NCI-H1417 (cell line): ENCODE measurements at places on chromosomes 11 and 22.

DNA sequence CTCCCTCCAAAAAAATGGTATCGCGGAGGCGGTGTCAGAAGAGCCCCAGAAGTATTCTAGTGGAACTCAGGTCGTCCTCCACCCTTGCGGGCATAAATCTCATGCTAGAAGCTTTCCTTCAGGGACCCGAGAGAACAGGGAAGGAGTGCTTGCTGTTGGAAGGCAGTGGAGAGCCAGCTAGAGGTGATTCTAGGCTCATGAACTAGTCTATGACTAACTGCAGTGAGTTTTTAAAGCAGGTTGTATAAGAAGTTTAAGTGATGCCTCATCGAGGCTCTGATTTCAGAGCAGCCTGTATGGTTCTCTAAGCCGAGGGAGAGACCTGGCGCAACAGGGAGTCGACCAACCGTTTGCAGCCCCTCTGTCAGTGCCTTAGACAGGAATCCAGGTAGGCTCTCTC is 85.7 kb downstream of the TBC1D22A start:
- no peak for DNase-seq

- no peak for DNase-seq
These were observed 1.7 kb downstream of the ADAMTS15 start for GRCh38 chr11:130449996-130450769.

- no peak for DNase-seq
These were observed 834.0 kb downstream of the BRD1 start for GRCh38 chr22:48993655-48994054.

DNA sequence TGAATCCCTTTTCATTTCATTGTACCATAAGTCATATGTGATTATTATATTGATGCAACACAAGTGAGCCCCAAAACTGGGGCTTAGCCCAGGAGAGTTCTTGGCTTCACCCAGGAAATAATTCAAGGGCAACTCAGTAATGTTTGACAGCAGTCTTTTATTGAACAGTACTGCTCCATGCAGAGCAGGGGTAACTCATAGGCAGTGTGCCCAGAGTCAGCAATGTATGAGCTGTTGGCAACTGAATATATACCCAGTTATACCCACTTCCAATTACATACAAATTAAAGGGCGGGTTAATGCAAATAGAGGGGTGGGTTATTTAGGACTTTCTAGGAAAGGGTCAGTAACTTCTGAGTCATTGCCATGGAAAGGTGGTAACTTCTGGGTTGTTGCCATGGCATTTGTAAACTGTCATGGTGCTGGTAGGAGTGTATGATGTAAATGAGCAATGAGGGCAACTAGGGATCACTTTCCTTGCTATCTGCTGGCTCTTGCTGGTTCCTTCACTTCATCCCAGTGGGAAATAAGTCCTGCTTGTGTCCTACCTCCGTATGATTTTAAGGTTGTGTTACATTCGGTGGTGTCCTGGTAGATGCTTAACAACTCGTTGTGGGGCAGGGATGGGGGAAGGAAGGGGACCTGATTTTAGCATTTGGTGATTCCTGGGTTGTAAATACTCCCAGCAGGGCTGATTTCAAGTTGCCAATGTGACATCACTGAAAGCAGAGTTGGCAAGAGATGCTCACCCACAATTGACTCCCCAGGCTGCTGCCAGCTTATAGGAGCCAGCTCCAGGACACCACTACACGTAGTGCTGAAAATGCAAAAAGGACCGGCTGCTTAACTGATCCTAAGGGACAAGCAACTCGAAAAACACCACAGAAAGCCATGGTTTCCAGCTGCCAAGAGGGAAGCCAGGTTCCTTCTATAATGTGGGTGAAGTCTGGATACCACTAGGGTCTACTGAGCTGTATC is 70.1 kb downstream of the SYT9 start:
- no peak for DNase-seq

DNA sequence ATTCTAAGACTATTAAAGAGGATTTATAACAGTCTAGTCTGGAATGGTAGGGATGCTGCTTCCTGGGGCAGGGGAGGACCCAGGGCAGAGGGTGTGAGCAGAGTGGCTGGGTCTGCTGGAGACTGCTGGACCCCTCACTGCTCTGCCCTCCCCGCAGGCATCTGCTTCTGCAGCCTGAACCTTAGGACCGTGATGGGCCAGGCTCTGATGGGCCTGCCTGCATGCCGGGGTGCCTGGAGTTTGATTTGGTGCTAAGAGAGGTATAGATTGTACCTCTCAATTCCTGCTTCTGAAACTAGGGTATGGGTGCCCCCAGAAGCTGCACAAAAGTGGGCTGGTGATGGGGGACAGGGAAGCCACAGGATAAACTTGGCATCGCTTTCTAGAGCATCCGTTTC is 54.9 kb downstream of the CD82 start:
- no peak for DNase-seq

GRCh38 chr11:94501522-94501921 is 7.7 kb downstream of the ANKRD49 start:
- no peak for DNase-seq

GRCh38 chr11:12329169-12329568 is 48.2 kb upstream of the PARVA start:
- DNase-seq = no peak

- no peak for DNase-seq
These were observed 148.5 kb downstream of the GRIK4 start for GRCh38 chr11:120660024-120660565.

- DNase-seq = peak; percentile 56
These were observed 515 bp downstream of the BACE1 start for GRCh38 chr11:117315285-117316196.

DNA sequence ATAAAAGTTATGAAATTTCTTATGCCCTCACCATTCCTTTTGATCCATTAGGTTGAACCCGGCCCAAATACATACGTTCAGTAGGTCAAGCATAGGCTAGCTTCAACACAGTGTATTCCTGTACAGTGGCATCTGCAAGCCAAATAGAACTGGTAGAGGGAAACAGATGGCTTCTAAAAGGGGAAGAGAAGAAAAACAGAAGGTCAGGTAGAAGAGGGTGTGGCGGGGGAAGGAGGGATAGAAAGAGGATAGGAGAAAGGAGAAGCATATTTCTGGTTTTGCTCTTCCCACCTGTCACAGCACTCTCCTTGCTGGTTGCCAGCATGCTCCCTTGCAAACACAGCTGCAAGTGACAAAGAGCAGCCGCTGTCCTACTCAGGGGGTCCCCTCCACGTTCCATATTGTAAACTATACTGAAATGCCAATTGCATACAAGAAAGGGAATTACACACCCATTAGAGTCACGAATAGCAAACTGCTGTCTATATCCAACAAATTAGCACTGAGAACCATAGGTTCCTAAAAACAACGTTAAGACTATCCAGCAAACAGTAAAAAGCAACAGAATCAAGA is 71.8 kb downstream of the PHF21A start:
- DNase-seq = peak; percentile 12

GRCh38 chr22:35458547-35459422 is 58.8 kb downstream of the MCM5 start:
- DNase-seq = peak; percentile 95

DNA sequence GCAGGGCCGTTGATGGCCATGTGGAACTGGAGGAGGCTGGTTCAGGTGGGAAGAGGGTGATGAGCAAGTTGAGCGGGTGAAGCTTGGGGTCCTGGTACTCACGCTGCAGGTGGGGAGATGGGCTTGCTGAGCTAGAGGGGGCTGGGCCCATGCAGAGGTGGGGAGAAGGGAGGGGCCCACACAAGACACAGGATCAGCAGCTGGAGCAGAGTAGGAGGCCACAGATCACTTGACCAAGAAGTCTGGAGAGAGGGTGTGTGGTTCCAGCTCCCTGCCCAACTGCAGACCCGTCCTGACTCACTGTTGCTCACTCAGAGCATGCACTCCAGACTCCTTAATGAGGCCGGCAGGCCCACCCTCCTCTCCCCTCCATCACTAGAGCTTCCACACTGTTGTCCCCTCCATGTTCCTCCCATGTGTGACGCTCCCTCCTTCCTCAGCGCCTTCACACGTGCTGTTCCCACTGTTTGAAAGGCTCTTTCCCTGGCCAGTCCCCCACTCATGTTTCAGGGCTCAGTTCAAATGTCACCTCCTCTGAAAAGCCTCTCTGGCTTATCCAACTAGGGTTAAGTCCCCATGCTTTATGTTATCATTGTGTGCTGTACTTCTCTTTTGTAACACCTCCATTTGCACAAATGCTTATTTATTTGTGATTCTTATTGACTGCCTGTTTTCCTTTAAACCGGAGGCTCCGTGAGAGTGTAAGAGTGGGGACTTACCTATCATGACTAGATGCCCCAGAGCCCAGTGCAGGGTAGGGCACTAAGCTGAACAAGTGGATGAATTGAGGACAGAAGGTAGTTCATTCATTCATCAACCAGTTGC is 2.3 kb downstream of the CCDC86 start:
- DNase-seq = no peak

- DNase-seq = no peak
These were observed 101.0 kb downstream of the ME3 start for GRCh38 chr11:86571273-86571948.
